NCI-H1694 (cell line): ENCODE measurements at places on chromosomes 3 and 15.

- DNase-seq, result no peak
Measured at GRCh38 chr15:32956006-32956405, 238.2 kb downstream of the GREM1 start.

DNA sequence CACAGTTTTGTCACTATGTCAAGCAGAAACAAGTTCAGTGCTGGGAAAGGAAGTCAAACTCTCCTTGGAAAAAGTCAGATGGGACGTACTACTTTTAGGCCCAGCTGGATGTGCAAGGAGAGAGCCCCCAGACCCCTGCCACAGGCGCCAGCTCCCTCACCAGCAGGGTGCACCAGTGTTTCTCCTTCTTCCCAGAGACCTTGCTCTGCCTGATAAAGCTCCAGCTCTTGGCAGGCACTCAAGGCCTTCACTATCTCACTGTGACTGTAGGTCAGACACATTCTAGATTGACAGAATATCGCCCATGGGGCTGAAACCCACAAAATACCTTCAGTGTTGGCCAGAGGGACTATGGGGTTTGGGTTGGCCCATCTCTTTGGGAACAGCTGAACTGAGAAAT lies 54.8 kb upstream of the CHRNB4 start:
- no peak for DNase-seq

- no peak for DNase-seq
Measured at GRCh38 chr3:4645468-4645867, 152.3 kb downstream of the ITPR1 start.

DNA sequence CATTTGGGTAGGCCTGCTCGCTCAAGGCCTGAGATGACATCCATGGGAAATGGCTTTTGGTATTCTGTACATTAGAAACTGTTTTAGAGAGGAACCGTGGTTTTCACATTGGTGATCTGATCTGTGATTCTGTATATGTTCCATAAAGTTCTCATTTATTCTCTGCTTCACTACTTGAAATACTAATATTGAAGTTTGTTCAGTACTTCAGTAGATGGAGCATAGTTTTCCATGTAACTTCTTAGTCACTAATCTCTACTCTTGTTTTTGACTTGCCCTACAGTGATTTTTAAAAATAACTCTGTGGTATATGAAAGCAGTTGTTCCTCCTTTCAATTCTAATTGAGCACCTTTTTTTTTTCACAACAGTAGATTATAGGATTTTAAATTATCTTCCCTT lies 66.5 kb downstream of the MBNL1 start:
- no peak for DNase-seq

DNA sequence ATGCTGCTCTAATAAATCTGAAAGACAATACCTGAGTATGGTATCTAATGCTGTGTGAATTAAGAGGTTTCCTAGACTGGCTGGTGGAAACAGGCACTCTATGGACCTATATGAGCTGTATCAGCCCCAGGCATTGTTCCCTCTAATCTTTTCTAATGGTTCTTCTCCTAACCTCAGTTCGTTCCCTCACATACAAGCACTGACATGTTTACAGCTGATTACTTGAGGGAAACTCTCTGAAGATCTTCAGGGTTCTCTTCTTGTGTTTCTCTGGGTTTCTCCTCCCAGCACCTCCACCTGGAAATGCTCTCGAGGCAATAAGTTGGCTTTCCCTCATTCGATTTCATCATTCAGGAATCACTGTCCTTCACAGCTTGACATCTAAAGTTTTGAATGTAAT lies 52.9 kb downstream of the KLF15 start:
- no peak for DNase-seq
